ENCODE measurements at places on chromosomes 3 and 15.

GRCh38 chr15:40336744-40337122 lies 4.0 kb downstream of the CCDC9B start:
- DNase-seq = no peak

- DNase-seq = no peak
Observed at GRCh38 chr3:118447339-118447738, 587.3 kb downstream of the IGSF11 start.

DNA sequence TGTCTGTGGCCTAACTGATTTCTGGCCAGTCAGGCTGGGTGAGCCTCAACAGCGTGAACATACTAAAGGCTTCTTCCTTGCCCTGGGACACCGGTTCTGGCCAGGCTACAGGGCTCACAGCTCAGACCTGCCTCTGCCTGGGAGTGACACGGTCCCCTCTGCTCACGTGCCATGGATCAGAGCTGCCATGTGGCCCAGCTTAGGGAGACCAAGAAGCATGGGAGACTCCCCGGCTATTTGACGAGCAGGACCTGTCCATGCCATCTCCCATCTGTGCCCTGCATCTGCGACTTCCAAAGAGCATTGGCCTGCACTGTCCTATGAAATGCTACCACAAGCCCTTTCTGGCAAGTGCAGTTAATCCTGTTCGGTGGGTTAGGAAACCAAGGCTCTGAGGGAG lies 57.4 kb downstream of the APBA2 start:
- DNase-seq = no peak

DNA sequence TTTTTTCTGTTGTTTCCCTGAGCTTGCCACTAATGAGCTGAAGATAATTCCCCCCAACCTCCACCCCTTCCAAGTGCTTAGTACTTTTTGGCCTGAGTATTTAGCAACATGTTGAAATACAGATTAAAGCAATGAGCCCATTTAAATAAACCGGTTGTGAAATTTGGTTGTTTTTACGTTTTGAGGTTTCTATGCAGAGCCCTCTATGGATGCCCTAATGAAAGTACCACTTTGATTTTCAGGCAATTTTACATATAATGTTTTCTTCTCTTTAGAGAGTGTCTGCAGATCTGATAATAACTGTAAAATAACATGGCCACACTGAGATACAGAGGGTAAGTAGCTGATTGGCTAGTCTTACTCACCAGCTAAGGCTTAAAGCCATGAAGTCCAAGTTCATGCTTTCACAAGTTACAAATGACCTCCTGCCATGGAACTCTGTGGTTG lies 139.4 kb upstream of the SLC7A14 start:
- DNase-seq = no peak

- DNase-seq = no peak
Observed at GRCh38 chr15:75696311-75696720, 16.3 kb downstream of the CSPG4 start.

DNA sequence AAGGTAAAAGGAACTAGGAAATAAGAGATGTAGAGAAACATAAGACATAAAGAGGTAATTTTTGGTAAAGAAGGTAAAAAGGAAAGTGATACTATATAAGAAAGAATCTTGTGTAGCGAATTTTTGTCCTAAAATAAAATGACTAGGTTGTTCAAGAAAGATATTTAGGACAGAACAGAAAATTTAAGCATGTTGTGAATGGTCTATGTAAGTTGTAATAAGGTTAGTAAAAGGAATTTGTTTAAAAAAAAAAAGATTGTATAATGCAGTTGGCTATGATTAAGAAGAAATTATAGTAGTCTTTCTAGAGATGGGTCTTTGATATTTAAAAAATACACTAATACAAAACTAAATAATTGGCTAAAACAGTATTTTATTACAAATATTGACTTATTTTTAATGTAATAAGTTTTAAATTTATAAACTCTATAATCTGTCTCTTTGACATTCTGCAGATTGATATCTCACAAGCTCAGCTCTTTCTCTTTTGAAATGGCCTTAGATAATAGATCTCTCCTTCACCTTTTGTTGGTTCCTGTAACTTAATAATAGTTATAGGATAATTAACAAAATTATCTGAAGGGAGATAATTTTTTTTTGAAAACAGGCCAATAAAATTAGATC lies 3.7 kb upstream of the SLC41A3 start:
- no peak for DNase-seq

- DNase-seq = no peak
Observed at GRCh38 chr3:21703291-21703690, 47.7 kb downstream of the ZNF385D start.

DNA sequence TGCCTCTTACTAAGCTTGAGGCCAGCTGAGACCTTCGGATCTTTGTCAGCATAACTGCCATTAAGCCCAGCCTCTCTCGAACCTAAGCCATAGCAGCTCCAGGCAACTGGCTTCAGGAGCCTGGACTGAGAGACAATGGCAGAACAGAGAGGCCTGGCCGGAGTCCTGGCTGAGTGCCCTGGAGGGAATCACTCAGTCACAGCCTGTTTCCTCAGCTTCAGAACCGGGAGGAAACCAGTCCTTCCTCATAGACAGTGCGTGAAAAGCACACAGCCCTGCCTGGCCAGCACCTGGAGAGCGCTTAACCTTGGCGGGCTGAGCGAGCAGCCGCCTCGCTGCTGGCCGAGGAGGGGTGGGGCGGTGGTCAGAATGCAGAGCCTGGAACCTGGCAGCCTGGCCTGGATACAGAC lies 21.6 kb downstream of the RNU5B-1 start:
- DNase-seq = no peak

- no peak for DNase-seq
Observed at GRCh38 chr15:90030376-90030775, 29.3 kb downstream of the ZNF710 start.

GRCh38 chr15:89749951-89750559 lies 994 bp downstream of the MESP1 start:
- DNase-seq = no peak

GRCh38 chr3:3227640-3228039 lies 48.1 kb upstream of the CRBN start:
- no peak for DNase-seq

DNA sequence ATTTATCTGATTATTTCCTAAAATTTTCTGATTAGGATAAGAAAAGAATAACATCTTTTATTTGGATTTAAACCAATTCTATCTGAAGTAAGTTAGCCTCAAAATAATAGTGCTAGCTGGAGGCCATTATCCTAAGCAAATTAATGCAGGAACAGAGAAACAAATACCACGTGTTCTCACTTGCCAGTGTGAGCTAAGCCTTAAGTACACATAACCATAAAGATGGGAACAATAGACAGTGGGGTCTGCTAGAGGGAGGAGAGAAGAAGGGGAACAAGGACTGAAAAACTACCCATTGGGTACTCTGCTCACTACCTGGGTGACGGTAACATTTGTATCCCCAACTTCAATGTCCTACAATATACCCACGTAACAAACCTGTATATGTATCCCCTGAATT lies 31.3 kb upstream of the LYSMD4 start:
- DNase-seq = no peak

DNA sequence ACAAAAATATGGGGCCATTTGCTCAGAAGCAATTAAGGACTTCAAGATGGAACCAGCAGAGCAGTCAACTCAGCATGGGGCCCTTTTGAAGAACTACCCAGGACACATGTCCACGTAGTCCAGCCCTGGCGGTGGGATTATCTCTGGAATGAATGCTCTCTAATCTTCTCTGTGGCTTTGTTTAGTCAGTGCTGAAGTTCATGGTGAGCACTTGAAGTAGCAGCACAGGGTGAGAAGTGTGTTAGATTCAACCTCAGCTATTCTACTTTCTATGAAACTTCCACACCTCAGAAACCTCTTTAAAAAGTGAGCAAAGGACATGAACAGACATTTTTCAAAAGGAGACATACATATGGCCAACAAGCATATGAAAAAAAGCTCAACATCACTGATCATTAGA lies 74.4 kb downstream of the THRB start:
- DNase-seq = no peak

- no peak for DNase-seq
Observed at GRCh38 chr3:64220161-64220914, 4.9 kb downstream of the PRICKLE2 start.

GRCh38 chr15:33029109-33029652 lies 165.3 kb downstream of the FMN1 start:
- DNase-seq = no peak
